ENCODE measurements at places on chromosomes 12 and 14.

DNA sequence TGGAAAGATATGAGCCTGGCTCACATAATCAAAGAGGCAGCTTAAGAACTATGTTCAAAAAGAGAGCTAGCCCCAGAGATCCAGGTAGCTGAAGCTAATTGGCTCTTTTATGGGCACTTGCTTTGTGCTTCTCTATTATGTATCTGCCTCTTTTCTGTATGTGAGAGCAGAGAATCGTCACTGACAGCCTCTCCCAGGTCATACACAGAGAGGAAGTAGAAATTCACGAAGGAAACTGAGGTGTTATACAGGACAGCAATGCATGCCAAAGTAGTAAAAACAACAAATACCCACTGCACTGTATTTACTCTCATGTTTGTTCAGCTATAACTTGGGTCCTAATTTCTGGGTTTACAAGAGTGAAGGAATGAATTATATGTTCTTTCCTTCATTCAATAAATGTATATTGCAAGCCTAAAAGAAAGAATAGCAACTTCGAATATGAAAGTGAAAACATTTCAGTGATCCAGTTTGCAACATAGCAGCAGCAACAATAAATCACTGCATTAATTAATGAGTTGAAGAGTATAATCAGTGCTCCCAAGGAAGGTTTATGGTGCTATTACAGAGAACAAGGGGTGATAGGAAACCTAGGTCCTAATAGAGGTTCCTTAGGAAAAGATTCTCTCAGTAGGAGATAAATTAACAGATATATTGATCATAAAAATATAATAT is 47.1 kb upstream of the ATXN7L3B start:
- DNase-seq: no peak

DNA sequence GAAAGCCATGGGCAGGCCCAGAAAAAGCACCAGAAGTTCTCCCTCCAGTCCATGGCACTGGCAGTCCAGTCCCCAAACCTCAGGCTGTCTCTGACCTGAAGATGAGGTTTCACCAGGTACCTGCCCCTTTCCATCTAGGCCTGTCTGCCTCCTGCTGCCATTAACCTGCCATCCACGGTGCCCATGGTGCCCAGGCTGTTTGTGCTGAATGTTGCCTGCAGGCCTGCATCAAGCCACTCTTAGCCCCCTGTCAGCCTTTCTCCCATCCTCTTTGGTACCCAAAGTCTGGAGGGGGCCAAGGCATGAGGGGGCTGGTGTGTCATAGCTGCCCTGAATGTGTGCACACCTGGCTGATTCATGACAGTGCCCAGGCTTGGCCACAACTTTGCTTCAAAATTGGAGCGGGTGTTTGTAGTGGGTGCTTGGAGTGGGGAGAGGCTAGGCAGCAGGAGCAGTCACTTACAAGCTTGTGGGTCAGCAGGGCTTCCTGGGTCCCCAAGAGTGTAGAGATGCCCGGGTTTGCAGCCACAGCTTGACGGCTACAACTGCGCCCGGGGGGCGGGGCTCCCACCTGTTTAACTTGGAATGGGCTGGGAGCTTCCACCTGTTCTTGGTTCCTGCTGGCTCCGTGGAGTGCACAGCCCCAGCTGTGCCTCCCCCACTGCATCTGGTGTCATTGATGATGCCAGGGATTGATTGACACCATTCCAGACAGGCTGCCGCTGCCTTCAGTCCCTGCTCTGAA is 88.5 kb downstream of the GPHN start:
- DNase-seq: no peak

GRCh38 chr12:119803381-119803791 is 73.7 kb downstream of the CIT start:
- peak; percentile 14 for DNase-seq

GRCh38 chr12:1094714-1095113 is 103.7 kb downstream of the ERC1 start:
- no peak for DNase-seq

DNA sequence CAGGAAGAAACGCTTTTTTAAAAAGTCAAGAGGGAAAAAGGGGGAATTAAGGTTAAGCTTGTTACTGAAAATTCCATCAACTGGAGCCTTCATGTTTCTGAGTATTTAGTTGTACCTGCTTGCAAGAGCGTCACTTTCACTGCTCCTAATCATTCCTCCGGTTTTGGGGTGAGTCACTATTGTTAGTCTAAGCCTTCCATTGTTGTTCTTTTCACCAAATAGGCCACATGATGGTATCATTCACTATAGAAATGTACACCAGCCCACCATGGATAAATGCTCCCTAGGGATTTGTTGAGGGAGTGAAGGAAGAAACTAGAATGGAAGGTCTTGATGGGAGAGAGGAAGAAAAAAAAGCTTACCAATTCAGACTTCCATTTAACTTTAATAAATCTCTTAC is 3.0 kb downstream of the IL22 start:
- no peak for DNase-seq

DNA sequence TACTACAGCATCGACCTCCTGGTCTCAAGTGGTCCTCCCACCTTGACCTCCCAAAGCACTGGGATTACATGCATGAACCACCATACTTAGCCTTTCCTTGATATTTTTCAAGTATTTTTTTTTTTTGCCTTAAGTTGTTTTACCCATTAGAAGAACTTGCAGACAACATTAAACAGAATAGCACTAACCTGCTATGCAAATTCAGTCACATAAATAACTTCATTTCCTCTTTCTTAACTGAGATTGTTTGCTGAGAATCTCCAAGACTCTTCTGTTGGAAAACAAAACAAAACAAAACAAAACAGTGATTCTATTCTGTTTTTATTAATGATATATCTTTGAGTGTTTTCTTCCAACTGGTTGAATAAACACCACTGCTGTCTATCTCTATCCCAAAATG is 115.9 kb upstream of the IFNG-AS1 start:
- DNase-seq: no peak

- no peak for DNase-seq
Measured at GRCh38 chr12:10140001-10140400, 10.0 kb upstream of the CLEC7A start.

GRCh38 chr12:69966409-69966808 is 141.4 kb downstream of the MYRFL start:
- no peak for DNase-seq

DNA sequence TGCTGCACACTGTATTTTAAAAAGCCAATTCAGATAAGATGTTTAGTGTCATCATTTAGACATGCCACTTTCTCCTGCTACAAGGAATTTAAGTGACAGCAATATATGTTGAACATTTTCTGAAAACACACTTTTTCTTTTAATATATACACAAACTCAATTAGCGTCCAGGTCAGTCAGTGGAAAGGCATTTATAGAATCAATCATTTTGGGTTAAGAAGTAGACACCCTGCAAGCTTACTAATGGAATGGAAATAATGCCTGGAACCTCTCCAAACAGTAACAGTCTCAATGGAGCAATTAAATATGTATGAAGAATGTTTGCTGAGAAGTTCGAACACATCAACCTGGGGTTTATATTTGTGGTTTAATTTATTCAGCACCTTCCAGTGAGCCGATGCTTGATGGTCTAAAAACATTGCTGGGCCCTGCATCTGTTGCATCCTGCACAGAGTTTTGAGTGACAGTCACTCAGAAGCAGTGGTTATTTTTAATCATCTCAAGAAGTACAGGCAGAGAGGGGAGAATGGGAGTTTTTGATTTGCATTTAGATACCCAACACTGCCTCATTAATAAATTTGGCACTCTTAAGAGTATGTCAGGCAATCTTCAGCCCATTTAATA is 410.7 kb downstream of the TMEM117 start:
- no peak for DNase-seq

- DNase-seq: no peak
Measured at GRCh38 chr12:41228066-41228820, 40.1 kb downstream of the PDZRN4 start.

GRCh38 chr14:89775946-89776345 is 178.6 kb downstream of the EFCAB11 start:
- no peak for DNase-seq

DNA sequence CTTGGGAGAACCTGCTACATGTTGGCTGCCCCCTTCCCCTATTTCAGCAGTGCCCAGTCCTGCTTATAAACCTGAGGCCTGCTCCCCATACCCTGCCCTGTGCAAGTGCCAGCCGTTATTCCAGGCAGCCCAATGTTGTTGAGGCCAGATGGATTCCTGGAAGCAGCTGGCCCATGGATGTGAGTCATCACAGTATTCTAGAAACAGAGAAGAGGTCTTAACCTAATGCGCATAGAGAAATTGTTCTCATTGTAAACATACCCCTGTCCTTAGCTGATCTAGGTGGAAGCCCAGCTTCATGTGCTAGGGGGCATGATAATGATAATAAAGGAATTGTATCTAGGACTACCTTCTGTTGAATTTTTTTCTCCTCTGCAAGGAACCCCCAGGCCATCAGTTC is 69.7 kb downstream of the TSPAN11 start:
- DNase-seq: no peak

DNA sequence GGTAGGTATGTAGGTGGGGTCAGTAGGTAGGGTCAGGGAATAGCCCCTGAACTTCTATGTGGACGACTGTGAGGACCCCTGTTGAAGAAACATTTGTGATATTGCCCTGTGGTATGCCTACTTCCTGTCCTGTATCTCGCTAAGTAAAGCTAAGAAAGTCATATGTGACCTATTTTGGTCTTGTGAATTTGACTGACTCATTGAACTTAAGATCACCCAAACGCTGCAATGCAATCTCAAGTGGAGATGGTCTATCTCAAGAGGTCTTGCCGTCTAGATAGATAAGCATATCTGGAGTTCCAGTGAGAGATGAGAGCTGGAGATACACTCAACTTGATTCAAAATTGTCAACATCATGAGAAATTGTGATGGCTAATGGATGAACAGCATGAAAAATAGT is 73.8 kb downstream of the TRAFD1 start:
- DNase-seq: no peak

DNA sequence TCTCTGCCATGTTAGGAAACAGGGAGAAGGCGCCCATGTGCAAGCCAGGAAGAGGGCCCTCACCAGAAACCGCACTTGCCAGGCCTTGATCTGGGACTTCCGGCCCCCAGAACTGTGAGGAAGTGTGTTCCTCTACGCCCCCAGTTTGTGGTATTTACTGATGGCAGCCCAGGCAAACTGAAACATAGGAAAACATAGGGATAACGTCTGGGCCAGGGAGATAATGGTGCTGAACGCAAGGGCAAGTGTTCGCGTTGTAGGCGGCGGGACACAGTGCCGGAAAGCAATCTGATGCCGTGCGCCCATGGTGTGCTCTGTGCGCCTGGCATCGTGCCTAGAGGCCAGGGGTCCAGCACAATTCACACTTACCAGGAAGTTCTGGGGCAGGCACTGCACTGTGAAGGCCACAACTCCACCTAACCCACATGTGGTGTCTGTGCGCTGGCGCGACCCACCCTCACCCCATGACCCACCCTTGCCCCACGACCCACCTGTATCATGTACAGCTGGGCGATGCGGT is 53.6 kb downstream of the ARL6IP4 start:
- no peak for DNase-seq

DNA sequence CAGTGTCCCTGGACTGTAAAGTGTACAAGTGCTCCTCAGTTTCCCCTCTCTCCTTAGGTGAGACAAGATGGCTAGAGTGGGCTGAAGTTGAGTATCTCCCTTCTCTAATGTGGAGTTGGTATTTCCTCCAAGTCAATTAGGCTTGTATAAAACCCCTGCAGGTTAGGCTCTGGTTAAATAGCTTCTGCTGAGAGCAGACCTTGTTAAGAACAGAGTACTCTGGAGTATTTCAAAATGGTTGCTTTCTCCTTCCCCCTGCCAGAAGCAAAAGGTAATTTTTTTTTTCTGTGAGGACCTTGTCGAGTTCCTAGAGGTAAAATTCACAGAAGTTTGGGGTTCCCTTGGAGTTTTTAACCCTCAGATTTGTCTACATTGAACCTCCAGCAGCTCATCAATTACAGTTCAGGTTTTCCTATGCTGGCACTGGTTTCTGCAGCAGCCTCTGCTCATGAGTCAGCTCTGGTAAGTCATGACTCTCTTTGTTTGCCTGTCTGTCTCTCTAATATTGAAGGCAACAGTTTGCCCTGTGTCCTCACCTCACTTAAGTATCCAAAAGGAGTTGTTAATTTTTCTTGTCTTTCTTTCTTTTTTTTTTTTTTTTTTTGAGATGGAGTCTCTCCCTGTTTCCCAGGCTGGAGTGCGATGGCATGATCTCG is 27.8 kb upstream of the GLIPR1 start:
- DNase-seq: no peak

DNA sequence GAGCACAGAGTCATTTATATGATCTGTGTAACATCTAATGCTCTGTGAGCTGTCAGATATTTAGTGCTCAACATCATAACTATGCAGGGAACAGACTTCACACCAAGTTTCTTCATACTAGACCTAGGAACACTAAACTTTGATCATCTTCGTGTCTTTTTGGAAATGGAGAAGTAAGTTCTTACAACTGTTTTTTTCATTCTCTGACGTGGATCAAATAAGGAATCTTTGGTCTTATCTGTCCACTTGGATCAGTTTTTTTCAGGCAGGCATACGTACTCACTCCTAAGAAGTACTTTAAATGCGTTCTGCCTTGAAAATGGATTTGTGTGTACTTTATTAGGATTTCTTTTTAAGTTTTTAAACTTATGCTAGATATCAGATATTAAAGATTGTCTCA is 191.0 kb downstream of the FBXL14 start:
- DNase-seq: no peak

DNA sequence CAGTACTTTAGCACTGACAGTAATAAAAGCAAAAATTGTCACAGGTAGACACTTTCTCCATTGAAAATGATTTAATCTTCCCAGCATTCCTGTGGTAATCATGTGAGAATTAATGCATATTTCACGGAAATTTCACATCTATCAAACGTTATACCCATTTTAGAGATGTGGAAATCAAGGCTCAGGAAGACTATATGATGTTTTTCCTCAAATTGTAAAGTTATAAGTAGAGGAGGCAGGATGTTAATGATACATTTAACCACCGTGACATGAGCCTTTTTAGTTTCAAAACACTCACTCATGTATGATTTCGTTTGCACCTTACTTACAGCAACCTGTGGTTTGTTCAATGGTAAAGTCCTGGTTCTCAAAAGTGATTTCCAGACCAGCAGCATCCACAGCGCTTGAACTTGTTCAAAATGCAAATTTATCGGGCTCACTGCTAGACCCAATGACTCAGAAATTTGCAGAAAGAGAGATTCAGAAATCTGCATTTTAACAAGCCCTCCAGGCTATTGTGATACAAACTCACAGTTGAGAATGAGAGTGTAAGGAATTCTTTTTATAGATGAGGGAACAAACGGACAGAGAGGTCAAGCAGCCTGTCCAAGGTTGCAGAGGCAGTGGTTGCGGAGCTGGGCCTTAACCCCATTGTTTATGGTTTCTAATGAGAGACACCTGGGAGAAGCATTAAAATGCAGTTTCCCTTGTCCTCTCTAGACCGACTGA is 654.8 kb upstream of the TBX3 start:
- no peak for DNase-seq

GRCh38 chr14:101827286-101827685 is 65.8 kb downstream of the PPP2R5C start:
- no peak for DNase-seq

GRCh38 chr14:95675486-95675885 is 10.7 kb upstream of the TCL1B start:
- no peak for DNase-seq

All from frontal cortex (tissue), 4 donors.